ENCODE measurements at places on chromosomes 7 and 10.
A peak's percentile ranks its signal among the peaks of the same experiment; 100 is the strongest.

- no peak for DNase-seq
Measured at GRCh38 chr10:62900829-62901571, 84.8 kb upstream of the EGR2 start.

DNA sequence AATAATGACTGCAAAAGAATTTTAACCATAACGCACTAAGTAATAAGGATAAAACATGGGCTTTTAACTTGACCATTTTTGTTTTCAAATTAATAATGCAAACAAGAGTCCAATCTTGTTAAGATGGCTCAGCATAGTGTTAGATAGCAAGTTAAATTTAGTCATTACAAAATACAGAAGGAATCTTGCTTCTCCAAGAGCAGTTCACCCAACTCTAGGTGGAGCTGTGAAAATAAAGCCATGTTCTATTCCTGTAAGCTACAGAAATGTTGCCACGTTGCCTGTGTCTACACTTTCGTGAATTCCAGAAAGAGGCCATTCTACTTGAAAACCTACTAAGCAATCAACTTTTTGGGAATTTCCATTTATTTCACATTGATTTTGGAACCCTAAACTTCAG is 191.9 kb downstream of the SFMBT2 start:
- no peak for DNase-seq

GRCh38 chr10:28940158-28940888 is 263.0 kb downstream of the BAMBI start:
- DNase-seq = no peak

GRCh38 chr7:30935569-30935877 is 23.9 kb downstream of the AQP1 start:
- DNase-seq = no peak

DNA sequence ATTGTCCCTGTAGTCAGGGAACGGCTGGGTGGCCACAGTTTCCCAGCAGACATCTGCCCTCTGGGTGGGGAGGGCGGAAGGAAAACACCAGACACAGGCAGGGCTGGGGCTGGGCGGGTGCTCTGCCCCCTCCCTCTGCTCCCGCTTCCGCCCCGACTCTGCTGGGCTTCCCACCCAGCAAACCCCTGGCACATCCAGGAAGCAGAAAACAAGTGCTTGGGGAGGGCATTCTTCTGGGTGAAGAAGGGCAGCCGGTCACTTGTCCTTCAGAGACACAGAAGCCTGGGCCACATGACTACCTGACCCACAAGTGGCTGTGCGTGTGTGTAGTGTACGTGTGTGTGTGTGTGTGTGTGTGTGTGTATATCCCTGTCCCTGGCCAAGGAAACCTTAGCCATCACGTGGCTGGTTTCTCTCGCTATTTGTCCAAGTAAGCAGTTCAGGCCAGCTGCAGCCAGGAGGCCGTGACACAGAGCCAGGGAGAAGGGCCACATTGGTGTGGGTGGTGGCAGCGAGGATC is 77.9 kb downstream of the ZMIZ1 start:
- DNase-seq = peak; percentile 30

- DNase-seq = no peak
Measured at GRCh38 chr7:5682551-5683279, 98.7 kb downstream of the RNF216 start.

GRCh38 chr10:113689057-113689456 is 9.3 kb downstream of the CASP7 start:
- no peak for DNase-seq

GRCh38 chr10:88239212-88239611 is 343.9 kb downstream of the RNLS start:
- DNase-seq = no peak

Data from naive thymus-derived CD4-positive, alpha-beta T cell (primary cell).